ENCODE measurements at places on chromosomes 5 and 9.

GRCh38 chr9:105255421-105255820, 11.0 kb downstream of the SLC44A1 start:
- no peak for ATAC-seq

GRCh38 chr9:122370869-122371755, at the start of gene PTGS1:
Gene PTGS1 (plus strand): TSS chr9:122371024. CDS start chr9:122371085, 61 bp downstream.
- ATAC-seq, result peak; percentile 57

- ATAC-seq, result peak; percentile 28
Observed at GRCh38 chr5:2904399-2904798, 152.9 kb upstream of the IRX2 start.

GRCh38 chr5:14292766-14293658, 149.9 kb downstream of the TRIO start:
- no peak for ATAC-seq

- peak; percentile 71 for ATAC-seq
Observed at GRCh38 chr9:35603506-35603985, 1.5 kb upstream of the TESK1 start.

DNA sequence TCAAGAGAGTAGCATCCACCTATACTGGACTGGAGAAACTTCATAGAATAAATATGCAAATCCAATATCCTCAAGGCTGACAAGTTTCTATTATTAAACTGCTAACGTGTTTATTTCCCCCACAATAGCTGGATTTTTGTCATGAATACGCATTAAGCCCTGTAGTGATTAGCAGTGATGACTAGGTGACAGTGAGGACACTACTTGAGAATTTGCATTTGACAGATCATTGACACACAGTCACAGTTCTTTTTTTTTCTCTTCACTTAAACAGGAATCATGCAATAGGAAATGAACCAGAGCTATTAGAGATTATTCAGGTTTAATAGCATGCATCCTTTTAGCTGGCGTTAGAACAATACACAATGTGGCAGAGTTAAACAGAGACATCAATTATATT, 35.3 kb downstream of the MPDZ start:
- no peak for ATAC-seq

- no peak for ATAC-seq
Observed at GRCh38 chr5:50702615-50703366, 36.4 kb downstream of the PARP8 start.
